ENCODE measurements at places on chromosomes 2 and 18.

DNA sequence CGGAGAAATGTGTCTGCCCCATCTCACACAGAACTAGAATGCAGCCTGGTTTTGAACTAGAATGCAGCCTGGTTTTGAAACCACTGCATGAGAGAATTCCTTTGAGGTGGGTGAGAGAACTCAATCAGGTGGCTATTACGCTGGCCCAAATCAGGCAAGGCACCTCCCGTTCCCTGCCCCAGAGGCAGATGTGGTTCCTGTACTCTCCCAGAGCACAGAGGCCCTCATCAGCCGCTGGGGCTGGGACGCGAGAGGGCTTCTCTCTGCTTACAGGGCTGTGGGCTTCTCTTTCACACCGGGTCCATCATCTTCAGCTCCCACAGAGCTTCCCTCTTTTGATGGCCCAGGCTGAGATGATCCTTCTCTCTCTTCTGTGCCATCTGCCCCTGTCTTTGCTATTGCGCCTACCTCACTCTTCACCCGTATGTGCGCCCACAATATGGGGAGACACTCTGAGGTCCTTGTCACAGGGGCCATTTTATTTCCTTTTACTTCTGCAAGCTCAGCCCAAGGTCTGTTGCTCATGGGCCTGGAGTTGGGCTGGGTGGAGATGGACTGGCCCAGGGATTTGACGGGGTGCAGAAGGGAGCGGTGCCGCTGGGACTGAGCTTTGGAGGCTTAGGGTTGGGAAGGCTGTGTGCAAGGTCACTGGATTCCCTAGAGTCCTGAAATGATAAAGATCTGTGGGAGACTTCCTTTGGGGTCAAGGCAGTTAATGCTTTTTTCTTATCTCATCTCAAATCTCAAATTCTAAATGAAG, 84.4 kb upstream of the HS6ST1 start:
- peak overlapping the region; percentile 16 for H3K4me3 ChIP-seq
- no peak overlapping the region for H3K27ac ChIP-seq
- no peaks in the 10 kb centered on the region for H3K36me3 ChIP-seq
- no peak for DNase-seq
- no peaks in the 10 kb centered on the region for H3K27me3 ChIP-seq

DNA sequence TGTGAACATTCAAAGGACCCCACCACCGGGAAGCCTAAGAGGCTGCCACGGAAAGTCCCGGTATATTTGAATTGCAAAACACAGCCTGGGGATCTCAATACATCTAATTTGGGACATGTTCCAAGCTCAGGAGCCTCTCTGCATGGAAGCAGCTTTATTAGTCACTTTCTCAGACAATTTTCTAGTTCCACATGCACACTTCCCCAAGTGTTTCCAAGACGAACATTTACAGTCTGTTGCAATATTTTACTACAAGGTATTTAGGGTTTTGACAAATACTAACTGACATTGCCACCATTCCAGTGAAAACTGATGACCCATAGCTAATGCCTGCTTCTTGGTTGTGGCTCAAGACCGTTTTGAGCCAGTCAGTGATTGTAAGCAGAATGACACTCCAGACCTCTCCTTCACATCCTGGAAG, 145.3 kb downstream of the NCKAP5 start:
- no peak overlapping the region for H3K27ac ChIP-seq
- no peak overlapping the region for H3K4me3 ChIP-seq
- H3K4me1 ChIP-seq = no peaks in the 10 kb centered on the region
- H3K36me3 ChIP-seq = no peaks in the 10 kb centered on the region

DNA sequence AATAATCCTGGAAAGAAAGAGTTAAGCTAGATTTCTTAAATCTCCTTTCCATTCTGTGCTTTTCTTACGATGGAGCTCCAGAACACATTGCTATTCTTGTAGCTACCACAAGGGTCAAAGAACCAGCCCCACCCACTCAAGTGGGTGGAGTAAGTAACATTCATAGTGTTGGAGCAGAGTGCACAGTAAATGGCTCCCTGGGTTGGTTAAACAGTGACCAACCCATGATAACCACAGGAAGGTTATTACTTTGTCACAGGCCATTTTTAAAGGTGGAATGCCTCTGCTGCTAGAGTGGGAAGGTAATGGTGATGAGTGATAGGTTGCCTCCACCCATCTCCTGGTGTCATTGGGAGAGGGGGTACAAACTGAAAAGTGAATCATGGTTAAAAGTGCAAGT, 13.9 kb downstream of the ARPC2 start:
- peaks cover 55% of the 10 kb centered on the region for H3K36me3 ChIP-seq
- H3K4me3 ChIP-seq = no peak overlapping the region
- H3K27ac ChIP-seq = no peak overlapping the region
- no peaks in the 10 kb centered on the region for H3K27me3 ChIP-seq
- DNase-seq = peak; percentile 42

DNA sequence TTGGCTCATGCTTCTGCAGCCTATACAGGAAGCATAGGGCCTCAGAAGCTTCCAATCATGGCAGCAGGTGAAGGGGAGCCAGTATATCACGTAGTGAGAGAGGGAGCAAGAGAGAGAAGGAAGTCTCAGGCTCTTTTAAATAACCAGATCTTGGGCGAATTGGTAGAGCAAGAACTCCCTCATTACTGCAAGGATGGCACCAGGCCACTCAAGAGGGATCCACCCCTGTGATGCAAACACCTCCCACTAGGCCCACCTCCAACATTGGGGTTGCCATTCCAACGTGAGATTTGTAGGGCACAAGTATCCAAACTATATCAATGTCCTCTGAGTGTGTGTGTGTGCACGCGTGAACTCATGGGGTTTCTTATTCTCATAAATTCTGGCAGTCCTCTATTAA, 37.6 kb upstream of the RMP24 start:
- H3K4me3 ChIP-seq = no peak overlapping the region
- peaks cover 6% of the 10 kb centered on the region for H3K4me1 ChIP-seq
- no peak overlapping the region for H3K27ac ChIP-seq
- DNase-seq = no peak
- no peaks in the 10 kb centered on the region for H3K27me3 ChIP-seq

- peak overlapping the region; percentile 93 for H3K27ac ChIP-seq
- H3K4me3 ChIP-seq = no peak overlapping the region
- H3K4me1 ChIP-seq = peaks cover 33% of the 10 kb centered on the region
- no peaks in the 10 kb centered on the region for H3K27me3 ChIP-seq
These were observed 347.0 kb downstream of the CYRIA start for GRCh38 chr2:16318474-16319195.
